Stimulated activated naive B cell treated with anti-CD40 and anti-IgM and Interleukin-4, amounts not matched to agents 10 μg/mL and 1 μg/mL and 100 μg/mL, for 72 hours (primary cell): ENCODE measurements at places on chromosomes 2 and 18.

DNA sequence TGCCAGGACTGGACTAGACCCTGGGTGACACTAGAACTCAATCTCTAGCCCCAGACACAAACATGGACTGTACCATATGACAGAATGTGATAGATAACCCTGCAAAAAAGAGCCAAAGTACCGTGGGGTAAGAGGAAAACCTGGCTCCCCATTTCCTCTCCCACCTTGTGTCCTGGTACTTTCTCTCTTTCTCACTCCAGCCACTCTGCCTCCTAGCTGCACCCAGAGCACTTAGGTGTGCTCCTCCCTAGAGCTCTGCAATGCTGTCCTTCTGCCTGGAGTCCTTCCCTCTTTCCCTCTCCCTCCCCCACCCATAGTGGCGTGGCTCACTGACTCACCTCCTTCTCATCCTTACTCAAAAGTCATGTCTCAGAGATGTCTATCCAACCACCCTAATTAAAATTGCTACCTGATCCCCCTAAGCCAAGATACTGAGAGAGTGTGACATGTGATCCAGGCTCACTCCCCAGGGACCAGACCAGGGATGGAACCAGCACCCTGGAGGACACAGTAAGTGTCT, 171.3 kb downstream of the LOXHD1 start:
- no peak for DNase-seq

DNA sequence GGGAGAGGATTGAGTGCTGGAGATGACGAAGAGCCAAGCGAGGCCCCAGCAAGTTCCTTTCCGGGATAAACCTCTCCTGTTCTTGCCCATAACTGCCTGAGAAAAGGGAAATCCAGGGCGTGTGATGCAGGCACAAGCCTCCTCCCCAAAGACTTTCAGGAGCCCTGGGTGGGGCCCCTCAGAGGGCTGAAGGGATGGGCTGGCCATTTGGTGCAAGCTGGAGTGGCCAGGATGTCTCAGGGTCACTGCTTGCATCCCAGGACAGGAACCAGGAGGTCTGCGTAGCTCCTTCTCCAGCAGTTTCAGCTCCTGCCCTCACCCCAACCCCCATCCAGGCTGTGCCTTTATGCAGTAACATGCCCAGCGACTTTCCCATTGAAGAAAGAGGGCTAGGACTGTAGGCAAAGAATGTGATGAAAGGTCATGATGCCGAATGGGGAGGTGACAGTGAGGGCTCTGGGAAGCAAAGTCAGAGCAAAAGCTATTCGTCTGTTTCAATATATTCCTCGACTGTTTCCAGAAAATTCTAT, 80.2 kb downstream of the PXDN start:
- DNase-seq, result no peak

DNA sequence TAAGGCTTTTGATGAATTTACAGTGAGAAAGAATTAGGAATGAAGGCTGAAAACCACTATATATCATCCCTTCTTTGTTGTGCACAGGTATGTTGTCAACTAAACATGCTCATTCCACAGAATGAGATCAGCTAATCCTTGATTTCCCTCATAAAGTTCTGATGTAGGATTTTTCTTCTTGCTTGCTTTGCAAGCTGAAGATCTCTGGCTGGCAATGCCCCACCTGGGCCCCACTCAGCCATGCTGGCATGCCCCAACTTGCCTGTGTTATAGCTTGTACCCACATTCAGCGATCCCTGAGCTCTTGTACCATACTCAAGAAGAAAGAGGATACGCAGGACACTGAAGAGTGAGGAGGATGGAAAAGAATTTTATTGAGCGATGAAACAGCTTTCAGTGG, 18.0 kb upstream of the SERPINB11 start:
- no peak for DNase-seq

DNA sequence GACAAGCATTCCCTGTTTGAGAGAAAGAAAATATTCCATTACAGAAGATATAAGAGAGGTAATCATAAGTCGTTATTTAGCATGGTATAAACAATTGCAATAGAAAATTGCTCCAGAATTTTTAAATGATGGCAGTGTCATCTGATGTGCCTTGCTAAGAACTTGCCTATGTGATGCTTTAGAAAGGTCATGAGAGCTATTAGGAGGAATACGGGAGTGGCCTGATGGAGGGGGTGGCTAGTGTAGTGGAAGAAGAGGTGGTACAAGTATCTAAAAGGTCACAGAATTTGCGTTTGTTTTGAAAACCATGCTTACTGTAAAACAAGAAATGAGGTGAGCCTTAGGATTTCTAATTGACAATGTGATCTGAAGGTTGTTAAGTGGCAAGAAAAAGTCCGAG, 550.0 kb downstream of the TMX3 start:
- no peak for DNase-seq

GRCh38 chr2:48527226-48527885, 2.6 kb upstream of the STON1 start:
- no peak for DNase-seq

GRCh38 chr2:100969998-100970397, 32.1 kb upstream of the RPL31 start:
- DNase-seq, result no peak

DNA sequence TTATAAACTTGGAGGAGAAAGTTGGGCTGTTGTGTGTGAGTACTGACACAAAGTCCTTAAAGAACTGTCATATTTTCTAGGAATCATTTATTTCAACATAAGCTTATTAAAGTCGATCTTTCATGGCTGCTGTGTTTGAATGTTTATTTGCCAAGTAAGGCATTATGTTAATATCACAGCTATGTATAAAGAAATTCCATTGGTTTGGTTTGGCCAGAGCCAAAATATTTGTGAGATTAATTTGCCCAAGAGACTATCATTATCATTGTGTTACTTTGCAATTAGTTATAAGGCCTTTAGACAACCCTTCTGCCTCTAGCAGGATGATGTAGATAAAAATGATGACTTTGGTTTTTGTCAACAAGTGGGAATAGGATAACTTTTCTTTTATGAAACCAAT, 240.6 kb upstream of the NT5C1B start:
- DNase-seq, result no peak

DNA sequence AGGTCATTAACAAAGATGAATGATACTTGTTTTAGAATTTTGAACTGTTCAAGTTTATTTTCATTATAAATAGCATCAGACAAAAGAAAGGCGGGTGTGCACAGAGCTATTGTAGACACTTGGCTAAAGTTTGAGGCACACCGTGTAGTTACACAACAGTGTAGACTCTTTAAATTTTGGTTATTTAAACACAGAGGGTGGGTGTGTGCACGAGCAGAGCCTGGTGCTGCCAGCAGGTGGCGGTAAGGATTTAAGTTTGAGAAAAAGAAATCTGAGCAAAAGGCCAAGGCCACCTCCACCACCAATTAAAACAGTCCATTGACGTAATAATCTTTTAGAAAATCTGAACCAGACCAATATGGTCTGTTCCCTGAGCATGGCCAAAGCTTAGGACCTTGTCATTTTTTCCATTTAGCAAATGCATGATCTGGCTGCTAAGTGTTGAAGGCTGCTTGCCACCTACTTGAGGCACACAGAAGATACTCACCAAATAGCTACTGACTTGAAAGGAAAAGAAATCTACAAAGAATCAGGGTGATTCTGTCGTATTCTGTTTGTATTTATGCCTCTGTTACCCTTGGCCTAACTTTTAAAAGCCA, 14.3 kb downstream of the COPS7B start:
- no peak for DNase-seq

GRCh38 chr2:15031745-15032240, 399.3 kb downstream of the LRATD1 start:
- no peak for DNase-seq

DNA sequence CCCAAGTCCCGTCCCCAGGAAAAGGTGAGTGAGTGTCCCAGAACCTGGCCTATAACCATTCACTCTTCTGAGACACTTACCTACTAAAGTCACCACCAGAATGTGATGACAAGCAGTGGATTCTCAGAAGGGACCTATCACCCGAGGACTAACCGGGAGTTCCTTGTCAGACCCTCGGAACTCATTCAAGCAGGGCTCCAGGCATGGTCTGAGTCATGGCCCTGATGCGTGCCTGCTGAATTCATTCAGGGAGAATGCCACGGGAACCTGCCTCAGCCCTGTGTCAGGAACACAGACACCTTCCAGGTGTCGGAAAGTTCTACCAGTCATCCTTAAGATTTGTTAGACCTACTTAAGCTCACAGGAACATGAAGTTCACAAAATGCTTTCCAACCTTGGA, 29.8 kb downstream of the ALPK2 start:
- DNase-seq, result no peak

DNA sequence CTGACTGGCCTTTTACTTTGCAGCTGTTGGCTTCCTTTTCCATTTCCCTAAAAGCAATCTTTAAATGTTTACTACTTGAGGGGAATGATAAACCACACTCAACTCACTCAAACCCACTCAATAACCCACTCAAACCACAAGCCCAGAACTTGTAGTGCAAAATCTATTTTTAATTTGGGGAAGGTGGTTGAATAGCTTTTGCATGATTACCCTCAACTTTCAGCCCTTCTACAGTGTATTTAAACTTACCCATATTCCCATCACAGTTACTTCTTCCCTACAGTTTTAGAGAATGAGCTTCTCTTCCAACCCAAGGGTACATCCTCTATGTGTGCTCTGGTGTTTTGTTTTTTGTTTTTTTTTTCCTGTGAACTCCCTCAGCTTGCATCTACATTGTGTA, 636.1 kb downstream of the TDRD15 start:
- no peak for DNase-seq

- no peak for DNase-seq
Measured at GRCh38 chr2:152062125-152063091, 36.4 kb downstream of the CACNB4 start.

GRCh38 chr2:9665898-9666297, 35.1 kb upstream of the YWHAQ start:
- DNase-seq, result no peak

DNA sequence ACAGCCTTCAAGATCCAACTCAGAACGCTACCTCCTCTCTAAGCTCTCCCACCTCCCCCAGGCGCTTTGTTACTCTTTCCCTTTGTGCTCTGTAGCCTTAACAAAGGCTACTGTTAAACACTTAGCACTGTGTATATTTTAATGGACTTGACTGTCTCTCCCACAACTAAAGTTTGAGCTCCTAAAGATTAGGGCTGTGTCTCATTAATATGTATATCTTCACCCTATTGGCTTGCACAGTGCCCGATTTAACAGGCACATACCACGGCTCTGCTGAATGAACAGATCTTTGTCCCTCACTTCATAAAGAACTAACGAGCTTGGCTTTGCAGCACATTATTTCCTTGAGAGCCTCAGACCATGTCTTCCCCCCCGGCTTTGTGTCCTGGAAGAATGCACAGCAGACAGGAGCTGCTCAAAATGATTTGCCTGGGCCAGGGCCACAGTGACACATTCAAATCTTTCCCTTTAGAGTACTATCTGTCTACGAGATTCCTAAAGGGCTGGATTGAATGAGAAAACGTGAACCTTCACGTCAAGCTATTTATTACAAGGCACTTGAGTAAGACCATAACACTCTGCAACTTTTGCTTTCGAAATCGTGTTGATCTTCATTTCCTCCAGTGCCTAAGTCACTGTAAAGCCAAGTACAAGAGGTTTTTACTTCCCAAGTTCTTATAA, 22.1 kb downstream of the ABHD3 start:
- peak; percentile 9 for DNase-seq

DNA sequence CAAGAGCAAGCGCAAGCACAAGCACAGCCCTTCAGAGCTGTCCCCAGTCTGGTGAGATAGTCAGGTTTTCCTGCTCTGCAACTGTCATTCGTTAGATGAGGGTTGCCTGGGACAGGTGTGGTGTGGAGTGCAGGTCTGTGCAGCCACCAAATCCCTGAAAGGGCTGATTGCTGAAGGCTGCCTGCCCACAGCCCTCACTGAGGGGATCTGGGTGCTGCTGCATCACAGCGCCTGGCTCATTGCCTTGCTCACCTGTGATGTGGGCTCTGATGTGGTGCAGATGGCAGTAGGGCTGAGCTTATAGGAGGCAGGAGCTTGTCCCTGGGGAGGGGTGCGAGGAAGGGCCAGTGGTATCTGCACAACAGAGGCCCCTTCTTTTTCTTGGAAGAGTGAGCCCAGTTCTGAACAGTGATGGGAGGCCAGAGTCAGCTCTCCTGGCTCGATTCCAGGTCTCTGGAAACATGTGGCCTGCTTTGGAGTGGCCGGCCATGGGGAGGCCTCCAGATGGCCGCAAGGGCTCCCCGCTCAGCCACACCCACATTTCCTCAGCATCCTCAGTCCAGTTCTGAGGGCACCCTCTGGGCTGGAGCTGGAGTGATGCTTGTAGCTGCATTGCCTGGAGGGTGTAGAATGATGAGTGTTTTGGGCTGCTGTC, 11.4 kb downstream of the UBE2F start:
- no peak for DNase-seq

- peak; percentile 84 for DNase-seq
Measured at GRCh38 chr18:59927246-59927825, 27.5 kb downstream of the PMAIP1 start.

GRCh38 chr2:65708086-65708485, 275.7 kb upstream of the SPRED2 start:
- DNase-seq, result no peak

DNA sequence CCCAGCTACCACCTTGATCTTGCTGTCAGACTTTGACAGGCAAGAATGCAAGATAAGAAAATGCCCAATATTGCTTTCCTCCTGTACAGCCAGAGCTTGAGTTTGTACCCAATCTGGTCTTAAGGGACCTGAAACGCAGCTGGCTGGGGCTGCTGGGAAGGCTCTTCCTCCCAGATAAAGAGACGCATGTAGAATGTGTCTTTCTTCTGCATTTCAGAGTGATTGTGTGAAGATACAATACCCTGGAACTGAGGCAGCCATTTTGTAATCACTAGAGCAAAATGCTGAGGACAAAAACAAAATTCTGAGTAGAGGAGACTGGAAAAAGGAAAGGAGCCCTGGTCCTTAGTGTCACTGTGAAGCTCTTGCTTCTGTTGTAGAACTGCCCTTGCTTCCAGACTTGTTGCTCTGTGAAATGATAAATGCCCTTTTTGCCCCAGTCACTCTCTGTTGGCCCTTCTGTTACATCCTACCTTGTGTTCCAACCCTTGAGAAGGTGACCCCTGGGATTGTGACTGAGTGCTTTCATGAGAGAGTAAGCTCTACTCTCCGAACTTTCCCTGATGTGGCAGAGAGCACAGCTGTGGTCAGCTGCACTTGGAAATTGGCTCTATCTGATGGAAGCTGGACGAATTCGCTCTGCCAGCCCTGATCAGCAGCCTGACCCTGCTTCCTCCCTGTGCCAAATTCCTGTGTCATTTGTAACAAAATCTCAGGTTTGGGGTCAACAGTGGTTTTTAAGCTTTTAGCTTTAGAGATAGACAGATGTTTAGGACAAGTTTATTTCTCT, 137.4 kb upstream of the RBMS1 start:
- DNase-seq, result no peak

GRCh38 chr18:70047931-70048603, 100.4 kb upstream of the CD226 start:
- DNase-seq, result no peak
